ENCODE measurements at places on chromosomes 3 and 15.

GRCh38 chr15:98799461-98800390 lies 151.4 kb downstream of the IGF1R start:
- DNase-seq, result no peak

DNA sequence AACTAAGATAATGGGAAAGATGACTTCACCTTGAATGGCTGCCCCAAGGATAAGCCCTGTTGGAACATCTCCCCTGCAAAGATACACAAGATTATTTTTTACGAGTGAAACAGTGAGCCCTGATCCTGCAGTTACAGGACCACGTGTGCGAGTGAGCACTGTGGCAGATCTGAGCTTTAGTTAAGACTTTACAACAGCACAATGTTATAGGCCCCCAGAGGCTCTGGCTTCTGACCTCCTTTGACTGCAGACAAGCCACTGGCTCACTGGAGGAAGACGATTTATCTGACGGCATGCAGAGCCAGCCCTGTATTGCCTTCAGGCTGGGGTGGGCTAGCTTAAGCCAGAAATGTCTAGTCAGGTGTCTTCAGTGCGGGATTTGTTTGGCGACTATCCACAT lies 174.4 kb downstream of the ARRDC4 start:
- DNase-seq, result no peak

DNA sequence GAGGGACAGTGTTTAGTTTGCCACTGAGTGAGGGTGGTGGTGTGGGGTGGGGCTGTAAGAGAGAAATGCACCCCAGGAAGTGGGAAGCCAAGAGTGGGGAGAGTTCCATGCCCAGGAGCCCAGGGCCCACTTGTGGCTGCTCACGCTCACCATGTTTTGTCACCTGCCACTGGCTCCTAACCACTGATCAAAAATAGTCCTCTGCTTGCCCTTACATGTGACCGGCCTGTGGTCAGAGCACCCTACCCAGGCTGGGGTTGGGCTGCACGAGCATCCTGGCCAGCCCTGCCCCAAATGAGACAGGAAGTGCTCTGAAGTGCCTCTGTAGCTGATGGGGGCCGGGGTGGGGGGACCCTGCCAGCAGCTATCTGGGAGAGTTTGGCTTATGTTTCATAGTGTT lies 216.3 kb downstream of the RPLP1 start:
- no peak for DNase-seq

DNA sequence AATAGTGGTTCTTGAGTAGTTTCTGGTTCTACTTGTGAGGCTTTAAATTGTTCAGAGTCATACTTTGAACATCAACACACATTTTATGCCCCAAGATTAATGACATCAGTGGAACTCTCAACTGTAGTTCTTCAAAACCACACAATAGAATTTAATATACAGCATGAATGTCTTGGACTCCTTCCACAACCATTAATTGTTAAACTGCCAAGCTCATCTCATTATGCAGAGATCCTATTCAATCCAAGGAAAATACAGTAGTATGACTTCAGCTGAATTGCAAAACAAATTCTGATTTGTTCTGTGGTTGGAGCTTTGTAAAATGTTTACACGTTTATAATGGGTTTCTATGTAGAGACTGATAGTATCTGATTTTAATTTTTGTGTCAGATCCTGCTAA lies 199.2 kb upstream of the SLC2A2 start:
- no peak for DNase-seq

DNA sequence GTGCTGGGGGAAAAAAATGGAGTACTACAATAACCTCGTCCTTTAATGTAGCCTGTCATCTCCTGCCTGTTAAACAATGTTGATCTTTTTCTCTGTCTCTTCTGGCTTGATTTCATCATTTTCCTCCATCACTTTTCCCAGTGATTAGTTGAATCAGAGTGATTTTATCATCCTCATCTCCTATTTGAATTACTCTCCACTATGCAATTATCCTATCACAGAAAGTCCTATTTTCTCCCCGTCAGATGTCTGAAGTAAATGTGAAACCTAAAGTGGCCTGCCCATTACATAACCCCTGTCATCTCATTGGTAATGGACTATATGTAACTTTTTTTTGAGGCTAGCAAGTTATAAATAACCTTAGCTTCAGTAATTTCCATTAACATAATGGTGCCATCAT lies 201.8 kb downstream of the CACNA2D3 start:
- DNase-seq, result no peak

- DNase-seq, result no peak
These were observed 179.1 kb upstream of the LPP start for GRCh38 chr3:187974871-187975271.

DNA sequence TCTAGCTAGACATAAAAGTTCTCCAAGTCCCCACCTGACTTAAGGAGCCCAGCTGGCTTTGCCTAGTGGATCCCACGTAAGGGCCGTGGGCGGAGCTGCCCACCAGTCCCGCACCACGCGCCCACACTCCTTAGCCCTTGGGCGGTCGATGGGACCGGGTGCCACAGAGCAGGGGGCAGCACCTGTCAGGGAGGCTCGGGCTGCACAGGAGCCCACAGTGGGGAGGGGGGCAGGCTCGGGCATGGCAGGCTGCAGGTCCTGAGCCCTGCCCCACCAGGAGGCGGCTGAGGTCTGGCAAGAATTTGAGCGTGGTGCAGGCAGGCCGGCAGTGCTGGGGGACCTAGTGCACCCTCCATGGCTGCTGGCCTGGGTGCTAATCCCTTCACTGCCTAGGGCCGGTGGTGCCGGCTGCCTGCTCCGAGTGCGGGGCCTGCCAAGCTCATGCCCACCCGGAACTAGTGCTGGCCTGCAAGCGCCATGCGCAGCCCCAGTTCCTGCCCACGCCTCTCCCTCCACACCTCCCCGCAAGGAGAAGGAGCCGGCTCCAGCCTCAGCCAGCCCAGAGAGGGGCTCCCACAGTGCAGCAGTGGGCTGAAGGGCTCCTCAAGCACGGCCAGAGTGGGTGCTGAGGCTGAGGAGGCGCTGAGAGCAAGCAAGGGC lies 78.7 kb downstream of the SLC6A1 start:
- DNase-seq, result no peak
